ENCODE measurements at places on chromosomes 4 and X.

DNA sequence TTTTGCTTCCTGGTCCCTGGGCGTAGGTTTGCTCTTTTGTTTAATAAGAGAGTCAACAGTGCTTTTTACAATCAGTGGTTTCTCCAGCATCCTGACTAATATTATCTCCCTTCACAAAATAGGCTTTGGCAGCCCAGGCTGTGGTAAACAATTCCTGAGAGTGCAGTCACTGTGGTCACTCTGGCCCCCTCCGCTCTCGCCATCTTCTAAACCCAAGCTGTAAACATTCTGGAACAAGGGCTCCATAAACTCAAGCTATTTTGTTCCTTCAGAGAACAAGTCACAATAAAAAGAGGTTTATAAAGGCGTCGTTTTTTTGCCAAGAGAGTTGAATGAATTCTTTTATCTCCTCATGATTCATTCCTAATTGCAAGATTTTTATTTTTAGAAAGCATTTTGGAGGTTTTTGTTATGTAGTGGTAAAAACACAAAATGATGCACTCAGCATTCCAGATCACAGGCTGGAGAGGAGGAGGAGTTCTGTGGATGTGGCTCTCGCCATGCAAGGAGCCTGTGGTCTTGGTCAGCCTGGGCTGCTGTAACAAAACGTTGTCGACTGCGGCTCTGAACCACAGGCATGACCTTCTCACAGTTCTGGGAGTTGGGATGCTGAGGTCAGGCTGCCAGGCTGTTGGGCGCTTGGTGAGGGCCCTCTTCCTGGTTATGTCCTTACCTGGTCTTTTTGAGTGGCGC is 486.4 kb upstream of the FAT1 start:
- DNase-seq = no peak

DNA sequence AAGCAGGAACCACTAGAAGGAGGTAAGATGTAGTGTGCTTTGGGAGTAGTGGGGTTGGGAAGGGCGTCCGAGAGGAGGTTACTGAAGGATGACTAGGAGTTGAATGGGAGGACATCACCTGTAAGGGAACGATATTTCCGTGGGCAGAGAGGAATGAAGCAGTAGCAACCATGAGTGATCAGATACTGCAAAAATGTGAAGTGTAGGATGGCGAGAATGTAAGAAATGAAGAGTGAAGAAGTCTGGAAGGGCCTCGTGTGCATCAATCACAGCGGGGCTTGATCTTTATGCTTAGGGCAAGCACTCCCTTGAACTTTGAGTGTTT is 594 bp downstream of the MSMO1 start:
- no peak for DNase-seq

DNA sequence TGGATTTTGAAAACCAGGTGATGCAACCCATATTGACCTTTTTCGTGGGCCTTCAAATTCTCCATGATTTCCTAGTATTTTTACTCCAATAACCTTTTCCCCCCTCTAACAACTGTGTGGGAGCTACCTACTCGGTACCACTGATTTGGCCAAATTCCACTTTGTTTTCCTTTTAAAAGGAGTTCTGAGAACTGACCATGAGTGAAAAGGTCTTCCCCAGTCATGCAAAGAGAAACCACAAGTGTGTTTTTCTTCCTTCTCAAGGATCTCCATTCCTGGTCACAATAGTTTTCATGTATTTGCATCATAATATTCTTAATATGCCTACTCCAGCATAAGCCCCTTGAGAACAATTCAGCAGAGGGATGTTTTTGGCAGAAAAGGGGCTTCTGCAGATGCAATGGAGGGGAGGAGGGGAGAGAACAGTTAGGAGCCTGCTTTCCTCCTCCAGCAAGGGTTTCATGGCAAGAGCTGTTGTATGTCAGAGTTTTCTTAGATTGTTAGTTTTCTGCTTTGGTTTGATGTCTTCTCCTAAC is 195.3 kb upstream of the ANXA3 start:
- DNase-seq = no peak

DNA sequence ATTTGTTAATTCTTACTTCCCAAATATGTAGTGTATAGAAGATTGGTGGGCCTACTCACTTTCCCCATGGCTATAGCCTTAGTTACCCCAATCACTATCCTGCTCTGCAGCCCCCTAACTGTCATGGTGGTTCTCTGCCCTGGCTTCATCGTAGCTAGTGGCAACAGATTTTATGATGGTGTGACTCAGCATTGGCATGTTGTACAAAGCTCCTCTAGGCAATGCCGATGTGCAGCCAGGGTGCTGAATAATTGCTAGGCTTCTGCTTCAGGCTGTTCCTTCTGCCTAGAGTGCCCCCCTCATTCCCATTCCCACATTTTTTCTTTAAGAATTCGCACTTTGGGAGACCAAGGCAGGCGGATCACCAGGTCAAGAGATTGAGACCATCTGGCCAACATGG is 35.2 kb downstream of the AFF2 start:
- DNase-seq = no peak

- DNase-seq = no peak
These were observed 50.9 kb upstream of the TAB3 start for GRCh38 chrX:30939928-30940327.

DNA sequence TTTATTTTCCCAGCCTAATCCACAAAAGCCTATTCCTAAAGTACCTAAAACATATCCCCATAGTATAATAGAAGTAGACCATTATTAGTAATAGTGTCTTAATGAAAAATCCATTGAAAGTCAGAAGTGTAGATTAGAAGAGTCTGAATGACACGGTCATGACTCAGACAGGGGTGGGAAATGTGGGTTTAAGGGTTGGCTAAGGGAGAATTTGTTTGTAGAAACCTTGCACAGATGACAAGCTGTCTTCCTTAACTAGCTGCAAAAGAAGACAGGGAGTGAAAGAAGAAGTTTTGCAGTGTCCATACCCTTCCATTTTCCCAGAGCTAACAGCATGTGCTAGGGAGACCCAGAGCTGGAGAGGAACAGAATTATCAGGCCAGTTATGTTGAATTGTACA is 242.7 kb upstream of the ETNPPL start:
- DNase-seq = no peak

DNA sequence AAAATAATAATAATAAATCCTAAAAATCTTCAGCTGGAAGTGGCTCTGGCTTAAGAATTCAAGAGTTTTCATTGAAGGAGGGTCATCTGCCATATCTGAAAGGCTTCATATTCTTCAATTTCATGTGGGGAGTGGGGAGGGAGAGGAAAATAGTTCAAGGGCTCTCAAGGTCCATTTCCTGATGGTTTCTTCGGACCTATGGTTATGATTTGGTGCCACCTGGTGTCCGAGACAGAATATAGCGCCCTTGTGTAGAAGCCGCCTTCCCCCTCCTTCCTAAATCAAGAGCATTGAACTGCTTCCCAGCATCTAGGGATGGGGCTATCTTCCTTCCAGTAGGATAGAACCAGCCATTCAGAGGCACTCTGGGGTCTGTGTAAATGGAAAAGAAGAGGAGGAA is 34.3 kb downstream of the NLGN3 start:
- peak; percentile 19 for DNase-seq

DNA sequence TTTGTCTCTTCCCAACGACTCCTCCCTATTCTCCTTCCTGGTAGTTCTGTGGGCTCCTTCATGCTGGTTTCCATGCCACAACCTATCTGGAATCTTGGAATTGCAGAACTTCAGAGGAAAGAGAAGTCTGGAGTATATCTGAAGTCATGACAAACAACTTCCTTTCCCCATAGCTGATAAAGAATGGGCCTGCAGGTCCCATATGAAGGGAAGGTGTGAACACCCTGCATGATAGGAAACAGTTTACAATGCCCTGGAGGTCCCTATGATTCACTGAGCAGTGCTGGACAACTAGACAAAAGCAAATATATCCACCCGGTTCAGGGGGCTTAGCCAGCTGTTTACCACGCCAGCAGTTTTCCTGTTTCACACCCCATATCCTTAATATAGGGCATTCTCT is 19.4 kb downstream of the FAM9C start:
- no peak for DNase-seq

DNA sequence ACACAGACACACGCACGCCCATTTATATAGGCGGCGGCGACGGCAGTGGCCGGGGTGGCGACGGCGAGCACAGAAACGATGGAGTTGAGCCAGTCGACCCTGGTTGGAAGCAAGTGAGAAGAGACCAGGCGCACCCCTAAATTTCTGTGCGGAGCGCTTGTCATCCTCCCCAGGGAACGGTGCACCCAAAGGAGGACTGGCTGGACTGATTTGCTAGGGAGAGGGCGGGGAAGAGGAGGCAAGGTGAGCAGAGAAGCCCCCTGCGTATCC is 302 bp downstream of the NHS start:
- DNase-seq = no peak

- DNase-seq = no peak
These were observed 162.0 kb upstream of the GATB start for GRCh38 chr4:151922811-151923210.

GRCh38 chr4:89212666-89213381 is 94.8 kb downstream of the GPRIN3 start:
- no peak for DNase-seq

DNA sequence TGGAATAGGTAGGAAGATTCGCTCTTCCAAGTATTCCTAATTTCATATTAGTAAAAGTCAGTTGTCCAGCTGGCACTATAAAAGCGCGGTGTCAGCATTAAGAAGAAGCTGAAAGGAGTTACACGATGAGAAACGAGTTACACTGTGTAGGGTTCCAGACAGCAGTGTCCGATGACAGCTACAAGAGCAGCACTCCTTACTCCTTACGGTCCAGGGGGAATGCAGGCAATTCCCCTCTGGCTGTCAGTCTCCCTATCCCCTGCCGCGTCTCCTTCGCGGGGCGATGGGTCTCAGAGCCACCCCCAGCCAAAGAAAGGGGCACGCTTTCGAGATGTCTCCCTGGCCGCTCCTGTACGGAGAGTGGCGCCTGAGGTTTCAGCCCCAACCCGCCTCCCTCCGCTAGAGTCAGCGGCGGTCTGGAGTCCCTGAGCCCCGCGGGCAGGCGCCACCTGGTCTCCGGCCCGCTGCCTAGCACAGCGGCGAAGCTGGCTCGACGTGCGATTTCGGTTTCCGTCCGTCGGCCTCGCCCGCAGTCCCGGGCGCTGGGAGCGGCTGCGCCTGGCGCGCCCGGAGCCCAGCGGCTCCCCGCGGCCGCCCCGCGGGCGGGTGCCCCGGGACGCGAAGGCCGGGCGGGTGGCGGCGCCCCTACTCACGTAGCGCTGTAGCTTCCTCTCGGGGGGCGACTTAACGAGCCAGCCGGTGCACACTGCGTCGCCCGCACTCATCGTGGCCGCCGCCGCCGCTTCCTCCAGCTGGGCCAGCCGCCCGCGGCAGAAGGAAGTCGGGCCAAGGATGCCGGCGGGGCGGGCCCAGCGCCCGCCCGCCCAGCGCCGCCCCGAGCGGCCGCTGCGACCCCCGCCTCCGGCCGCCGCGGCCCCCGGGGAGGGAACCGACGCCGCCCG is at the start of gene GAB3:
Gene GAB3, minus strand, starts transcription at position 777 of the 902 bp plus-strand sequence. Its CDS starts 52 bp downstream, at position 725.
- peak; percentile 39 for DNase-seq

GRCh38 chrX:4706961-4707360 is 993.5 kb upstream of the PRKX start:
- DNase-seq = no peak

- no peak for DNase-seq
These were observed 183.1 kb downstream of the HS6ST2 start for GRCh38 chrX:132775263-132775823.

- no peak for DNase-seq
These were observed 94.1 kb downstream of the RTL5 start for GRCh38 chrX:72037601-72038000.

GRCh38 chr4:178275671-178276360 is 833.6 kb upstream of the AGA start:
- DNase-seq = no peak

GRCh38 chr4:111984169-111984819 is 161.0 kb upstream of the FAM241A start:
- DNase-seq = no peak

DNA sequence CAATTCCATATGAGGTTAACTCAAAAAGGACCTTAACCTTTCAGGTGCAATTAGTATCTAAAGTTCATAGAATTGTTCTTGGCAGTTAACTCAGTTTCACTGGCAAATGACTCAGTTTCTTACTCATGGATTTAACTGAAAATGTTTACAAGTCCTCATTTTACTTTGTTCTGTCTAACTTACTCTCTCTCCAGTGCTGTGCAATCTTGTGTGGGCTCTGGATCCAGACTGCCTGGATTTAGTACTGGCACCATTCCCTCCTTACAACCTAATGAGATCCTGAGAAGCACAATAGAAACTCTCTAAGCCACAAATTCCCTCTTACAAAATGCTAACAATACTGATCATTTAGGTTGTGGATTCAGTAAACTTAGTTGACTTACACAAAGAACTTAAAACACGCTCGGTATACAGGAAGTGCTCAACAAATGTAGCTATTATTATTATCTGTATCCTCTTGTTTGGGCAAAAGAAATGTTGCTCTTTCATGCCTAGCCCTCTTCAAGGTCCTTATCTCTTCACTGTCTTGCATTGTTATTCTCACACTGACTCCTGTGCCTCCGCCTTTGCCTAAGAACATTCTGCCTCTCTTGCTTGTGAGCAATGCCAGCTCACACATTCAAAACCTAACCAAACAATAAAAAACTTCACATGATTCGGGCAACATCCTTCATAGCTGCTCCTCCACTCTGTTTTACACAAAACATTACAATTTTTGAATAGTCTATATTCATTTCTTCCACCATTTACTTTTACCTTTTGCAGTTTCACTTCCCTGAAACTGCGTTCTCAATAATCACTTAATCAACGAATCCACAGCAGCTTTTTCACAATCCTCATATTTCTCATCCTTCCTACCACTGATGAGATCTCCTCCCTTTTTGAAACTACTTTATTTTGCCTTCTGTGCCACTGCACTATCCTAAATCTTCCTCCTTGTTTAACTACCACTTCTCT is 91.8 kb downstream of the PDE5A start:
- no peak for DNase-seq

DNA sequence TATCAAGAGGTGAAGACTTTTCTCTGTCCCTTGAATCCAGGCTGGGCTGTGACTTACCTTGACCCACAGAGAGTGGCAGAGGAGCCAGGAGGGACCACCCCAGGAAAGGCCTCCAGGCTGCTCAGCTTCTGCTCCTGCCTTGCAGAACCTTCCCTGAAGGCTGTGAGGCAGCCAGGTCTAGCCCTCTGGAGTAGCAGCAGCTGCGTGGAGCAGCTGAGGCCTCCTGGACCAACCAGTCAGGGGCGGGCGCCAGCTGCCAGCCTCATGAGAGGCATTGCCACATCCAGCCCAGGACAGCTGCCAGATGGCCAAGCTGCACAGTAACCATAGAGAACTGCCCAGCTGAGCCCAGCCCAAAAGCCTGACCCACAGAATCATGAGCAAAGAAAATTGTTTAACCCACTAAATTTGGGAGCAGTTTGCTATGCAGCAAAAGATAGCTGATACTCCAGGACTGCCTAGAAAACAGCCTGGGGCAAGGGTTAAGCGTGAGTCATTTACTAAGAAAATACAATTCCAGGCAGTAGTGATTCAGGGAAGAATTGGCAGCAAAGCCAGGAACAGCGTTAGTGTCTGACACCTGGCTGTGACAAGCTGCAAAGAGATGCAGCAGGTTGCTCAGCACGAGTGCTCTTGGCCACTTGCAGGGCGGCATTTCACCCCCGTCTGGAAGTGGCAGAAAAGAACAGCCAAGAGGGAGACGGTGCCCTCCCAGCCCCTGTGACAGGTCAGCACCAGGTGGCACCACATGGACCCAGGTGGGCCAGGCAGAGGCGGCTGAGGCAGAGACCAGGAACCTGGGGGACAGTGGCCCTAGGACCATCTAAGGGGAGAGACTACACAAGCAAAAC is 14.7 kb upstream of the PDE6B start:
- DNase-seq = no peak
